A549 treated with dexamethasone at 1 μM for 4 hours (cell line): ENCODE measurements at places on chromosomes 1 and 21. TPM values are rescaled to one million over a fixed set of nuclear protein-coding genes. Genes with fewer than 3 reads are reported as not detected.

The LRRC71 gene
- total RNA-seq = 0.08 to 0.12 TPM (median 0.10 TPM) in 5 replicates

The CD5L gene
- not detected in 5 replicates for total RNA-seq

The CFHR4 gene
- total RNA-seq = not detected in 5 replicates

The FAM78B gene
- total RNA-seq = 0.12 to 0.50 TPM (median 0.40 TPM) in 5 replicates

The SLC66A1 gene
- total RNA-seq = 15.8 to 22.6 TPM (median 21.1 TPM) in 5 replicates

The S100A4 gene
- 1,278 to 1,937 TPM (median 1,356 TPM) in 5 replicates for total RNA-seq

The GSTM1 gene
- 0.21 TPM in 1 of 5 replicates, not detected in the others for total RNA-seq

The FAM72B gene
- total RNA-seq = 5.5 to 7.2 TPM (median 6.6 TPM) in 5 replicates

The TEKT2 gene
- total RNA-seq = 0.06 TPM in 1 of 5 replicates, not detected in the others

The INSRR gene
- total RNA-seq = not detected in 5 replicates

The IVL gene
- total RNA-seq = 0.05 to 0.12 TPM (median 0.09 TPM) in 5 replicates

The ZNF670 gene
- total RNA-seq = 2.7 to 3.6 TPM (median 2.9 TPM) in 5 replicates

The MYOG gene
- not detected in 5 replicates for total RNA-seq

The RNU1-4 gene
- 10.6 TPM in 1 of 5 replicates, not detected in the others for total RNA-seq

The CLEC20A gene
- total RNA-seq = not detected in 5 replicates

The LIN9 gene
- total RNA-seq = 6.3 to 8.3 TPM (median 6.8 TPM) in 5 replicates

The RIPPLY3 gene
- total RNA-seq = 0.40 to 0.60 TPM (median 0.45 TPM) in 5 replicates

The SZRD1 gene
- total RNA-seq = 75.5 to 99.2 TPM (median 95.8 TPM) in 5 replicates

The RGSL1 gene
- not detected in 5 replicates for total RNA-seq

The CACNA1E gene
- total RNA-seq = under 0.01 to 0.01 TPM (median 0.01 TPM) in 3 of 5 replicates, not detected in the others

The LRRC53 gene
- not detected in 5 replicates for total RNA-seq

The TIAM1 gene
- 0.73 to 1.0 TPM (median 0.89 TPM) in 5 replicates for total RNA-seq

The LRRC8B gene
- 2.4 to 5.1 TPM (median 4.7 TPM) in 5 replicates for total RNA-seq

The SEC16B gene
- total RNA-seq = 0.65 to 1.0 TPM (median 0.89 TPM) in 5 replicates

The ADCY10 gene
- 0.04 to 0.14 TPM (median 0.12 TPM) in 4 of 5 replicates, not detected in the other for total RNA-seq

The TMEM222 gene
- 39.9 to 46.8 TPM (median 44.6 TPM) in 5 replicates for total RNA-seq

The ST6GALNAC3 gene
- total RNA-seq = 0.21 to 1.1 TPM (median 0.64 TPM) in 5 replicates

The CYP4X1 gene
- total RNA-seq = 0.04 to 0.08 TPM (median 0.05 TPM) in 3 of 5 replicates, not detected in the others

The DPT gene
- total RNA-seq = not detected in 5 replicates
